ENCODE measurements at places on chromosomes 6 and 20.

- DNase-seq: peak; percentile 76
Measured at GRCh38 chr6:157223021-157223430, 100.3 kb downstream of the TMEM242 start.

- no peak for DNase-seq
Measured at GRCh38 chr20:18007534-18008292, 38.9 kb downstream of the MGME1 start.

- DNase-seq: no peak
Measured at GRCh38 chr6:150377211-150377781, 8.5 kb downstream of the IYD start.

DNA sequence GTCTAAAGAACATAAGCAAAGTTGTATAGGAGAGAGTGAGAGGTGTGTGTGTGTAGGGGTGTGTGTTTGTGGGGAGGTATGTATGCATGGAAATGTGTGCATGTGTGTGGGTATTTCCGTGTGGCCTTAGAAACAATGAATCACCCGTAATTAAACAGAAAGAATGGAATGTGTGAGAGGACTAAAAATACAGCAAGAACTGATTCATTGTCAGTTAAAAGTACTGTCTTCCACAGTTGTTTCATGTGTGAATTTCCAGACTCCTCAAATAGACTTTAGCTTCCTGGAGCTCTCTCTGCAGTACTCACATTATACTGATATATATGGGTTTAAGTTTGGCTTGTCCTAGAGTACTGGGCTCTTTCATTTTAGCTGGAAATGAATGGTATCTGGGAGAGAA is 145.7 kb downstream of the RIMS1 start:
- no peak for DNase-seq

GRCh38 chr6:98747273-98747672 is 87.1 kb upstream of the POU3F2 start:
- no peak for DNase-seq

Data from Kasumi-1 (cell line).